Activated T-helper 1 cell treated with Interleukin-2 at 50 U/mL for 16 hours (primary cell): ENCODE measurements at places on chromosomes 1 and 21.

- DNase-seq = peak; percentile 47
These were observed 479 bp downstream of the POGK start for GRCh38 chr1:166839600-166840308.

DNA sequence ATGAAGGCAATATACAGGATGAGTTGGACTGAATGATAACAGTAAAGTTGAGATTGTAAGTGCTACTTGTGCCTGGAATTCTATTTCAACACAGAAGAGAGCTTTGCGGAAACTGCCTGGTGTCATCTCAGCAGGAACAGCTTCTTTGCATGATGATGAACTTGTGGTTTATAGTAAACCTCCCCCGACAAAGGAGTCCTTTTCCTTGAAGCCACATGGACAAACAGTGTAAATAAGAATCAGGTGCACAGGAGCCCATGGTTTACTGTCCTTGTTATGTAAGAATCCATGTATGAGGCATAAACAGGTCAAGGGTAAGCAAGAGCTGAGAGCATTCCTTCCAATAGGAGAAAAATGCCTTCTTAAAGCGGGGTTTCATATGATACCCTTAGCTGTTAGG lies 66.2 kb downstream of the PCNX2 start:
- DNase-seq = no peak

DNA sequence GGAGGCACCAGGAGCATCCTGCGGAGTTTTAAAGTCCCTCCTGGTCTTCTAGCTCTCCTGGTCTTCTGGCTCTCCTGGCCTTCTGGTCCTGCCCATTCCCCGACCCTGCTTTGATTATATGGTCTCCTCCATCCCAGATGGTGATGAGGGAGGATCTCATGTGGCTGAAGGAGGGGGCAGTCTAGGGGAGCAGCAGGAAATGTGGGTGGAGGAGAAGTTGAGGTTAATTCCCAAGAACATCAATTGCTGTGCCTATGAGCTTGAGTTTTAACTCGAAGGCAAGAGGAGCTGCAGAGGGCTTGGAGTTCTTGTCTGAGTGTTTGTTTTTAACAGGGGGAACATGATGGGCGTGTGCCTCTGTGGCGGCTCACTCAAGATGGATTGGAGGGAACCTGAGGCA lies 408.8 kb downstream of the MATN1 start:
- DNase-seq = no peak

GRCh38 chr1:17654519-17654918 lies 100.6 kb upstream of the ACTL8 start:
- DNase-seq = no peak

- no peak for DNase-seq
These were observed 411.0 kb upstream of the NEGR1 start for GRCh38 chr1:72693376-72693775.

DNA sequence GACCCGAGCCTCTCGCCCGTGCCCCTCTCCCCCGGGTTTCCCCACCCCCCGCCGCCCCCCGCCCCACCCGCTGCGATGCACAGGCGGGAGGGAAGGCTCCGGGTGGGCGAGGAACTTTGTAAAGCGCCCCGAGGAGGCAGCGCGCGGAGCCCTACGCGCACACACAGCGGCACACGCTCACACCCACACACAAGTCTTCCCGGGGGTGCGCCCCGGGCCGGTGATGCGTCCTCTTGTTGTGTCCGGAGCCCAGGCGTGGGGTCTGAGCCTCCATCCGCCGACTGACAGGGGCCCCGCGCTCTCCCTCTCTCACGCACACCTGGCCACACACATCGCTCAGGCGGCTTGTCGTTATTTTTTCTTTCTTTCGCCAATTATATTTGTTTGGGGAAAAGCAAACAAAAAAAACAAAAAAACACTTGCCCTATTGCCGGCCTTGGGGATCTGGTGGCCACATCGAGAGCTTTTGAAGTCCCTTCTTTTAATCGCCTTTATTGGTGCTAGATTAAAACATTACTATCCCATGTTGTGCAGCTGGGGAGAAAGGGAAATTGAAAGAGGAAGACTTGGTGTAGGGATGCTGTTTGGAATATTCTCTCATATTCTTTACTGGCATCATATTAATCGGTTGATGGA lies 770 bp downstream of the NTNG1 start:
- no peak for DNase-seq

DNA sequence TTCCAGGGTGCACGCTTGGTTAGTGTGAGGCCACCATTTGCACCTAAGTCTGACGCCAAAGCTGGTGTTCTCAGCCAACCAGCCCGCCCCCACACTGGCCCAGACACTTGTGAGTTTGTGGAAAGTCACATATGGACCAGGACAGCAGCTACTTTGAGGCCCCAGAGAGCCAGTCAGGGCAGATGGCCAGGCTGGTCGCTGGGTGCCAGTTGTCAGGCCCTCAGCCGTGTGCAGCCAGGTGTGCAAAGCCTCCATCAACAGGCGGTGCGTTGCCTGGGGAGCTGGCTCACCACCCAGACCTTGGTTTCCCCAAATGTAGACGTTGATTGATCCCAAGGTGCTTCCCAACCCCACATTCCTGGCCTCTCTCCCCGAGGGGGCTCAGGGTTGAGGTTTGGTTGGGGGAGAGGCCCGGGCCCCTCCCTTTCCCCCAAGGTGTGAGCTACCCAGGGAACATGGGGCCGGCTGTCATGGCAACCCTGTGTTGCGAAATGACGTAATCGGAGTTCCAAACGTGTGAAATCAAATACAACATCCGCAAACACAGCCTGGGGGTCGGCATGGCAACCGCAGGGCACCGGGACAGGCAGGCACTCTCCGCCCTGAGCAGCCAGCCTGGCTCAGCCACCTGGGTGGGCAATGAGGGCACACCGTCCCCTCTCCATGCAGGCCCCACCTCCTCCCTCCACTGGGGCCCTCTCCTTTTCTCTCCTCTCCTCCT lies 42.2 kb upstream of the WNT4 start:
- DNase-seq = no peak

- DNase-seq = no peak
These were observed 26.5 kb downstream of the PHTF1 start for GRCh38 chr1:113732802-113733201.

DNA sequence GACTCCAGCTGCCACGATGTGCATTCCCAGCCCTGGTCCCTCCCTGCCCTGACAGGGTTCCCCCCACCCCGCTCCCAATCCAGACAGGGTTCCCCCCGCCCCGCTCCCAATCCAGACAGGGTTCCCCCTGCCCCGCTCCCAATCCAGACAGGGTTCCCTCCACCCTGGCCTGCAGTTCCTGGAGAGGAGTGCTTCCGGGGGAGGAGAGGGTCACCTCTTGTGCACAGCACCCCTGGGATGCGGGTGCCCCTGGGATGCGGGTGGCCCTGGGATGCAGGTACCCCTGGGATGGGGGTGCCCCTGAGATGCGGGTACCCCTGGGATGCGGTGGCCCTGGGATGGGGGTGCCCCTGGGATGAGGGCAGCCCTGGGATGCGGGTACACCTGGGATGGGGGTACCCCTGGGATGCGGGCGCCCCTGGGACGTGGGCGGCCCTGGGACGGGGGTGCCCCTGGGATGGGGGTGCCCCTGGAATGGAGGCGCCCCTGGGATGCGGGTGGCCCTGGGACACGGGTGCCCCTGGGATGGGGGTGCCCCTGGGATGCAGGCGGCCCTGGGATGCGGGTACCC lies 36.7 kb upstream of the SLC19A1 start:
- DNase-seq = no peak

GRCh38 chr1:26302733-26303405 lies 3.6 kb downstream of the UBXN11 start:
- DNase-seq = no peak
